Erythroblast (primary cell): ENCODE measurements at places on chromosomes 5 and 9.

DNA sequence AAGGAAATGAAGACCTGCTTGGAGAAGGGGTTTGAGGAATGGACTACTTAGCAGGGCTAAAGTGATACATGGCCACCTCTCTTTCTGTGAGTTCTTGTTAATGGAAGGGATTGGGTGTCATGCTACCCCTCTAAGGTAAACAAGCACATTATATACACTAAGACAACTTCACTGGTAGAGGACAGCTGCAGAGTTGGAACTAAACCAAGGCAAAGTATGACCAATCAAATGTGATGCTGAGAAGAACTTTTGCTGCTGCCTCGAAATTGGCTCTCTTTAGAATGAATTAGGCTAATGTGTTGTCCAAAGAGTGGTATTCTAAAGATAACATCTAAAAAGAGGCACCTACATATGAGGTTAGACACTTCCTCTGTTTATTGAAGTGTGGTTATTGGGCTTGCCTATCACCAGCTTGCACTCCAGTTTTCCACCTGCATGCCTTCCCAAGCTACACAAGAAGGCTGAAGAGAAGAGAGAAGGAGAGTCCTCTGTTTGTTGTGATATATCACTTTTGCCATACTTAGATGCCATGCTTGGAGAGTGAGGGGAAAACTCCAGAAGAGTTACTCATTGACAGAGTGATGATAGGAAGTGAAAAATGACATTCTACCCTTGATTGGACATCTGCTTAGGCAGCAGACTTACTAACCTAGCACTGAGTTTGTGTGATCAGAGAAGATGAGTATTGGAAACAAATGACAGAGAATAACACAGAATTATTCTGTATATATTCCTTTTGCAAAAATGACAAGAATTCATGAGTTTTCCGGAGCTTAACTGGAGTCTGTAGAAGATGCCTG lies 536.1 kb downstream of the ZNF608 start:
- no peak for DNase-seq

- peak; percentile 1 for DNase-seq
These were observed 342.4 kb upstream of the GRIA1 start for GRCh38 chr5:153147891-153148623.

GRCh38 chr9:72898360-72898759 lies 54.5 kb downstream of the ALDH1A1 start:
- DNase-seq, result no peak

DNA sequence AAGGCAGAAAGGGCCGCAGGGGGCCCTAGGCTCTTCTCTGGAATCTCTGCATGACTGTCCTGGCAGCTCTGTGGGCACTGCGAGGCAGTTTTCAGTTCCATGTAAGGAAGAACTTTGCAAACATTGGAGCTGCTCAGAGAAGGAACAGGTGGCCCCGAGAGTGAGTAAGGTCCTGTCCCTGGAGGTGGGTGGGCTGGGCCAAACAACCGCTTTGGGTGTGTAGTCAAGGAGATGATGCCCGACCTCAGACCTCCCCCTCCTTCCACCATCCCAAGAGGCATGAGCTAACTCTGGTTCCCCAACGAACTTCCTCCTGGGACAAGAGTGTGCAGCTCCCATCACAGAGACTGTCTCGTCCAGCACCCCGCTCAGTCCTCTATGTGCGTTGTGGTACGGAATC lies 20.5 kb downstream of the CSF1R start:
- DNase-seq, result no peak

DNA sequence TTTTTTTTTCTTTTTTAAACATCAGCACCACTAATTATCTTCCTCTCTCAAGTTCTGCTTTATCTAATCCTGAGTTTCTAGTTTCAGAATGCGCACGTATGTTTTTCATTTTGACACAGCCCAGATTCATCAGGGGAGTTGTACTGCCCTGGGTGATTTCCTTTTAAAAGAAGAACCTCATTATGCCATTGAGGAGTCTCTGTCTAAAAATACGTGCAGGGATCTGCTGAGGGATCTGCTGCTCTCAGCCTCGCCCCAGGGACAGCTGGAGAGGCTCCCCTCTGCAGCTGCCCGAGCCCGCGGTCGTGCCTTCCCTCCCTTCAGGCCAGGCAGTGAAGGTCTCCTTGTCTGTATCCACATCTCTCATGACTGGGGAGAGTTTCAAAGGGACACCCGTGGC lies 273.1 kb downstream of the ARHGEF28 start:
- DNase-seq, result no peak

DNA sequence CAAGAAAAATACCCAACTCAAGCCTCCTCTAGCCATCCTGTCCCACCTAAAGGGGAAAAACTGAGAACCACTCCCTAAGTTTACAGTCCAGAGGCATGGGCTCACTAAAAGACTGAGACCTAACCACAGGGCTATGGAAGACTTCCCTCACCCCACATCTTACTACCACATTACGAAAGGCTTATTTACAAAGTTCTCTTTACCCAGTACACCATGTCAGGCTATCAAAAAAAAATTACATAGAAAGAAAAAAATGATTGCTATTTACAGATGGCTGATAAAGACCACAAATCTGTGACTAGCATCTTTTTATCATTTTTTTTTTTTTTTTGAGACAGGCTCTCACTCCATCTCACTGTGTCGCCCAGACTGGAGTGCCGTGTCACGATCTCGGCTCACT lies 69.7 kb upstream of the TNPO1 start:
- no peak for DNase-seq

- DNase-seq, result no peak
These were observed 42.4 kb upstream of the AIF1L start for GRCh38 chr9:131053896-131054295.

DNA sequence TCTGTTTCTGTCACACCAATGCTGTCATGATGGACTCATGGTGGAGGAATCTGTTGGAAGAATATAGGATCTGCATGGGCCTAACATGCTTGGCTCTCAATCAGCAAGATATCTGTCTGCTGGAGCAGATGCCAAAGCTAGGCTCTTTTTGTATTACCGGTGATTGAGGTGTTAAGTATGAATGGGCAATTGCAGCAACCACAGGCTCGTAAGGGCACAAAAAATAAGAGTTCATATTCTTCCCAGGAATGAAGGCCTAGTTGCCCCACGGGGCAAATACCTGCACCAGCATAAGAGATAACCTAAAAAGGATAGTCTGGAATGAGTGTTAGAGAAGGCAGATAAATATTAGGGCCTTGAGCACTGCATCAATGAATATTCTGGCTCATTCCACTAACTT lies 679.5 kb upstream of the COX7C start:
- DNase-seq, result no peak

DNA sequence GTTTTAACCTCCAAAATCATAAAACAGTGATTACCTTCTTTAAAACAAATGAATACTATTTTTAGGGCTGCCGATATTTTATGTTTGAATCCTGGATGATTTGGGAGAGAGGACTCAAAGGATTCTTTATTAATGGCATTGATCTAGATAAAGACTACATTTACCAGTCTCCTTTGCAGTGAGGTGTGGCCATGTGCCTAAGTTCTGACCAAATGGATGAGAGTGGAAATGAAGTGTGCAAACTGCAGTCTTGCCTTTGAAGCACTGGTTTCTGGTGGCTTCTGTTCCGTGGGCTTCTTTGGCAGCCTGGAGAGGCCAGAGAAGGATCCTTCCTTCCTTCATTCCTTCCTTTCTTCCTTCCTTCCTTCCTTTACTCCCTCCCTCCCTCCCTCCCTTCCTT lies 24.3 kb upstream of the GDA start:
- no peak for DNase-seq

DNA sequence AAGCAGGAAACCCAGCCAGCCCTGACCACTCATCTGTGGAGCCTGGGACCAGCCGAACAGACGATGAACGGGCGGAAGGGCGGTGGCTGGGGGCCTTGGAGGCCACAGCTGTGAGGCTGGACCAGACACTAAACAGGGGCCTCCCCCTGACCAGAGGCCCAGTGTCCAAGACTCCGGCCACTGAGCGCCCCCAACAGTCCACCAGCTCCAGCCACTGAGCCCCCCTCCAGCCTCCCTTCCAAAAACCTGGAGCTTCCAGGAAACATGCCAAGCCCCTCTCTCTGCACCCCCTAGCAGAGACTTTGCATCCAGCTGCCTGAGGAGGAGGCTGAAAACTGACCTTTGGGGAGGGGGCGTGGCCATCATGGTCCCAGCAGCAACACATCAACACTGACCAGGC lies 23.2 kb downstream of the CNTFR start:
- DNase-seq, result no peak

- no peak for DNase-seq
These were observed 11.0 kb downstream of the RGS3 start for GRCh38 chr9:113474360-113475028.

DNA sequence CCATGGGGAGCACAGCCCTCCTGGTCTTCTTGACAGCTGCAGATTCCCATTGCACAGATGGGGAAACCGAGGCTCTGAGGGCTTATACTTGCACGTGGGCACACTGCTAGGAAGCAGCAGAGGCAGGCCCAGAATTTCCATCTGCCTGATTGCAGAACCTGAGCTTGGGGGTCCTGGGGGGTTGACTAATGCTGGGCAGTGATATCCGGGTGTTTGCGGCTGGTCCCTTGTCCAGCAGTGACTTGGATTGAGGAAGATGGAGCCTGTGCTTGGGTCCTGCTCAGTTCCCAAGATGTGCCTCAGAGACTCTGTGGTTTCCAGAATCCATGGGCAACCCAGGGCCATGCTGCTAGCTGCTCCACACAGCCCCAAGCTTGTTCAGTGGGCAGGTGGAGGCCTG lies 91.2 kb downstream of the PHF2 start:
- no peak for DNase-seq

GRCh38 chr5:138611678-138612218 lies 36.5 kb upstream of the HSPA9 start:
- no peak for DNase-seq

DNA sequence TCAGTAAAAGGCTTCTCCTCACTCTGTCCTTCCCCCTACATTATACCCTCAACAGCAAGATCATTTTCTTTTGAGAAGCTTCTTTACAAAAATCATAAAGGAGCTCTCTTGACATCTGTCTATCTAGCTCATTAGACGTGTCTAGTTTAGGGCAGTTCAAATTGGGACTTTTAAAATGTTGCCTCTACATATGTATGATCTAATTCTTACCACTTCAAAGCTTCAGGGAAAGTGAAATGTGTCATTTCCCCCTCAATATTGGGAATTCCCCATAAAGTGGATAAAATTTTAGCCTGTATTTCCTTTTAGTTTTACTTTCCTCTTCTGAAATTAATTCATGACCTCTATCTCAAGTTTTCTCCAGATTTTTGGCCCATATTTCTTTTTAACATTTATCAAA lies 323.7 kb downstream of the ARRDC3 start:
- no peak for DNase-seq
